Pancreas (tissue), 10 donors: ENCODE measurements at places on chromosomes 12 and 14.

GRCh38 chr12:6919588-6919987 lies 5.2 kb downstream of the ENO2 start:
- no peak for DNase-seq

- no peak for DNase-seq
Observed at GRCh38 chr12:28040246-28040645, 67.7 kb upstream of the PTHLH start.

GRCh38 chr14:104431929-104432541 lies 147.5 kb upstream of the C14orf180 start:
- DNase-seq, result no peak

DNA sequence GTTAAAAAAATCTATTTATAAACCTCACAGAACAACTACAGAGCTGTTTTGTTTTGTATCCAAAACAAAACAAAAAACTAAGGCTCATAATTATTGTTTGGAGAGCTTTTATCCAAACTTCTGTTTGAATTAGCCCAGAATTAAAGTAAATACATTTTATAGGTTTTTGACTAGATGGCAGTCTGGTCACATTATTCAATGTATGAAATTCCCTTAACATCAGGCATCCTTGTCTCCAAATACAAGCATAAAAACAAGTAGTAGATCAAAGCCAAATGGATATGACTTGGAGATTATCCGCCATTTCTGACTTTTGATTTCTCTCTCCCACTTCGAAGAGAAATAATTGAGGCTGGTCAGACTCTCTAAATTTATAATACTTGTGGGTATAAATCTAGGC lies 63.5 kb downstream of the SLC38A1 start:
- DNase-seq, result no peak

- no peak for DNase-seq
Observed at GRCh38 chr12:124125203-124125871, 152.3 kb downstream of the ZNF664 start.
